Hematopoietic multipotent progenitor cell treated with erythropoietin and hydrocortisone succinate and interleukin-3 and kit ligand, for 8 days (in vitro differentiated cells): ENCODE measurements at places on chromosomes 3 and 15.
A peak's percentile ranks its signal among the peaks of the same experiment; 100 is the strongest.

DNA sequence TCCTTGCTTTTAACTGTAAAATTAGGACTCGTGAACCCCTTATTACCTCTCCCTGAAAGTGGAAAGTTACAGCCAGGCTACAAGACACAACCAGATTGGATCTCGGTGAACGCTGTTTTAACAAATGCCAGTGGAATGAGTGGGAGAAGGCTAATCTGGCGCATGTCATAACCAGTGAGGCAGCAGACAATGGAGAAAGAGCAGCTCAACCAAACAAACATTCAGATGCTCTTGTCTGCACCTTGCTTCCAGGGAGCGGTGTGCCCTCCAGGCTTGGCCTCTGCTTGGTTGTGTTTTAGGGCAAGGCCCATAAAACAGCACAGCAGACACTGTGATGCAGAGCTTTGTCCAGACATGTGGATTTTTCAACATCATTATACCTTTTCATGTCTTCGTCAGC is 45.9 kb upstream of the ATP1B3 start:
- no peak for DNase-seq

- no peak for DNase-seq
Measured at GRCh38 chr15:84872009-84872910, 12.2 kb upstream of the SLC28A1 start.

- DNase-seq = peak; percentile 58
Measured at GRCh38 chr3:183825456-183826161, at the start of gene MAP6D1. TSS of gene MAP6D1 (minus strand) at chr3:183825577. CDS start at chr3:183825547, 30 bp downstream.

DNA sequence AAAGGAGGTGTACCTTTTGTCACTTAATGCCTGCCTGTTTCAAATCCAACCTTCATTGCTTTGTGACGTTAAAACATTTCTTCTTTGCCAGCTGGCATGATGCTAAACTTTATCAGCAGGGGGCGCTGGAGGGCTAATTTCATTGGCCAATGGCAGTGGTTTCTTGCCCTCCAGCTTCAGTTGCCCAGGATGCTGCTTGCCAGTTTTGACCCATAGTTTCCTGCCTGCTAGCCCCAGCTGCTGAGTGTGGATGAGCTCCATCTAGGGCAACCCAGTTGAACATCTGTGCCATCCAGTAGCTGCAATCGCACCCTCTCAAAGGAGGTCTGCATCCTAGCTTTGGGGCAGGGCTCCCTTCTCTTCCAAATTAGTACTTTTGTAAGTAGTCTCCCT is 22.1 kb downstream of the ACKR2 start:
- peak; percentile 89 for DNase-seq

GRCh38 chr15:40843261-40843884 is 475 bp upstream of the SPINT1 start:
- DNase-seq = no peak

- DNase-seq = peak; percentile 84
Measured at GRCh38 chr3:132029182-132029902, 5.5 kb downstream of the CPNE4 start.

DNA sequence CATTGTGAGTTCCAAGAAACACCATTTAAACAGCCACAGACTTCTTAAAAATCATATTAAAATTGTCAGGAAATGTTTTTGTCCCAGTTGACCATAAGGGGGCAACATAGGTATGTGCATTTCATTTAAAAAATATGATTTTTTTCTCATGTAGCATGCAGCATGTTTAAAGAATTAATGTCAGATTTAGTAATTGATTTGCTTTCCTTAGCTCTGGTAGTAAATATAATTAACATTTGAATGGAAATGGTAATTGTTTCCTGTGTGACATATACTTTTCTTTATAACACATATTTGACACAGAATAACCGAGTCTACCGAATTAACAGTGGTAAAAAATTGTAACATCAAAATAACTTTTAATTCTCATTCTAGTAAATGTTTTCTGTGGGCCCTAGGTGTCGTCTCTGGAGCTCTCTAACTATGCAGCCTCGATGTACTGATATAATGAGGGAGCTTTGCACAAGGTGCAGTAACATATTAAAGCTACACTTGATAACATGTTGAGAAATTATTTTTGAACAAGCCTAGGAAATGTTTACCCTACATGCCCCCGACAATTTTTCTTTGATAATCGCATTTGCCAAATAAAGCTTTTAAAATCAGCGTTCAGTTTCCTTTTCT is 34.9 kb downstream of the NXPE3 start:
- DNase-seq = peak; percentile 63

DNA sequence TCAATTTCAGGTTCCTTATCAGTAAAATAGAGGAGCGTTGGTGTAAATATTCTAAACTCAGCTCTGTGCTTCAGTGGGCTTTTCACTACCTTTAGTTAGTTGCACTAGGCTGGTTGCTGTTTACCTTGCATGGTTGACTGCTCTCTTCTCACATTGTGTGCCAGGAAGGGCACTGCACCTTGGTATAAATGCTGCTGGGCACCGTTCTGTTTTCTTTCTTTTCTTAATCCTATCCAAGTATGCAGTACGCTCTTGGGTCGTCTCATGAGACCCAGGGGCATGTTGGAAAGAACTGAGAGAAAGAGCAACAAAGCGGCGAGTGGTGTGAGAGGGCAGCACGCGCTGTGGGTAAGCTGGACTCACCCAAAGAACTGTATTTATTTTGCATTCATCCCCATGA is 22.4 kb downstream of the KCNMB2 start:
- DNase-seq = no peak

GRCh38 chr3:194494951-194495374 is 8.2 kb upstream of the ATP13A3 start:
- DNase-seq = no peak

DNA sequence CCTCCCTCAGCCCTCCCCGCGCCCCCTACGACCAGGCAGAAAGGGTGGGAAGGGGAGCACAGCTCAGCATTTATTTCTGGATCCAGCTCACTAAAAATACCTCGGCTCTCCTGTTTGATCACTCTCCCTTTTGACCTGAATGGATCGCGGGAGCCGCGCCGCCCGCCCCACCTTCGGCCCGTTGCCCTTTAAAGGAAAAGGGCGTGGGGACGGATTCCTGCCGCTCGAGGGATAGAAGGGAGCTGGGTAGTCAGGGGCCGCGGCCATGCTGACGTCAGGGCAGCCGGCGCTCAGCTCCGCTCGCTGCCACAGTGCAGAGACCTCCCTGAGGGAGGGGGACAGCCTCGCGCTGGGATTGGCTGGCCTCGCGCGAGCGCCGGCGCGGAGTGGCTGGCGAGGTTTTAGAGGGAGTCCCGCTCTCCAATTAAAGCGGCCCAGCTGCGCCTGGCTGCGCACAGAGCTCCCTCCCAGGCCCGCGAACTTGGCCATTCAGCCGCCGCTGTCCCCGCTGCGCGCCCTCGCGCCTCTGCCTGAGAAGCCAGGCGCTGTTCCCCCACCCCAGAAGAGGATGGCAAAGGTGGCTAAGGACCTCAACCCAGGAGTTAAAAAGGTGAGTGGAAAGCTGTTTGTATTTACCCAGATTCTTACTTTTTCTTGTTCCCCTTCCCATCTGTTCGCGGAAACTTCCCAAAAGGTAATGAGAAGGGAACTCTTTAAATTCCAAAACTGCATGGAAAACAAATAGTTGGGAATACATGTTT is at the start of gene LMCD1:
Gene LMCD1 (plus strand): TSS at position 453 of the 761 bp plus-strand sequence. CDS start 116 bp downstream, at position 569.
- peak; percentile 72 for DNase-seq

DNA sequence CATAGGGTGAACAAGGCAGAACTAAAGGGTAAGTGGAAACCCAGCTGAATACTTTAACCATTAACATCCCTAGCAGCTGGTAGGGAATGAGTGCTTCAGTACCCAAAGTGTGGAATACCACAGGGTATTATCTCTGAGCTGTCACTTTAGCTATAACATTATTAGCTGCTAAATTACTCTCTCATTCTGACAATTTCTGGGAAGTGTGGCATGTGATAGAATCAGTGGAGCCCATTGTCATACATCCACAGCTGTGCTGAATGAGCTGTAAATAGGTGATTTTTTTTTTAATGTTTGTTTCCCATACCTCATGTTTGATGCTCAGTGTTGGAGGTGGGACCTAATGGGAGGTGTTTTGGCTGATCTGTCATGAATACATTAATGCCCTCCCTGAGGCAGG is 894.3 kb downstream of the DIPK2A start:
- DNase-seq = no peak

GRCh38 chr15:57655053-57655452 is 51.5 kb upstream of the POLR2M start:
- no peak for DNase-seq

- DNase-seq = peak; percentile 90
Measured at GRCh38 chr15:49741712-49742111, 120.9 kb downstream of the DTWD1 start.

- DNase-seq = no peak
Measured at GRCh38 chr3:29511701-29512100, 230.8 kb downstream of the RBMS3 start.

DNA sequence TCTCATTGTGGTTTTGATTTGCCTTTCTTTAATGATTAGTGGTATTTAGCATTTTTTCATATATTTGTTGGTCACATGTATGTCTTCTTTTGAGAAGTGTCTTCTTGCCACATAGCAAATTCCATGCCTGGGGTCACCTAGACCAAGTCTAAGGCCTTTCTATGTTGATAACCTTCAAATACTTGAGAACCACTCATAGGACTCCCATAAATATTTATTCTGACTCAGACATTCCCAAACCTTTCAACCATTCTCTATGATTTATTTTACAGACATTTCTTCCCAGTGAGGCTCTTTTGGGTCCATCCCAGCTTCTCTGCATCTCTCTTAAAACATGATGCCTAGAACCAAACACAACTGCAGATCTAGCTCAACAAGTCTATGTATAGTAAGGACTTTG is 69.2 kb downstream of the ATP8B4 start:
- no peak for DNase-seq

DNA sequence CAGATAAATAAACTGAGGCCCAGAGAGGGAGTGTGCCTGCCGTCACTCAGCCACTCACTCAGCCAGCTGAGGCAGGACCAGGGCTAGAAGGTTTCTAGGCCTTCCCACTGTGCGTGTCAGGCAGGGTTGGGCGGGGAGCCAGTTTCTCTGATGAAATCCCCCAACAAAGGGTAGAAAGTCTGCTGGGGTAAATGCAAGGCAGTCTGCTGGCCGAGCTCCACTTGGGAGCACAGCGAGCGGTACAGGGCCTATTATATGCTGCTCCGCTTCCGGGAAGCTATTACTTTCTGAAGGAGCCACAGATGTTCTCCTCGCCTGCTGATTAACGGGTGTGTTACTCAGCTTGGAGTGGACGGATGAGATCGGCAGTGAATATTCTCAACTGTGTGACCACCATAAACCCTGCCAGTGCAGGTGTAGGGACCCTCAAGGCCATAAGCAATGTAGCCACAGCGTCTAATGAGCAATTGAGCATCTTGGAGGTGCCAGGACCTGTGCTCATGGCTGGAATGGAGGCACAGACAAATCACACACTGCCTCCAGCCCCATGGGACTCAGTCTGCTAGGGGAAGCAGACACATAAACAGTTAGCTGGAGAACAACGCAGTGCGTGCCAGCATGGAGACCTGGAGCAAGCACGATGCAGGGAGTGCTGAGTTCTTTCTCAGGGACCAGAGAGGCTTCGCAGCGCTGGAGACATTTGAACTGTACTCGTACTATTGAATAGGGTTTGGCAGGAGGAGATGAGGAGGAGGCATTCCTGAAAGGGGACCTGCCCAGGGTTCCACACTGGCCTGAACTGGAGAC is 42.1 kb downstream of the CORO2B start:
- no peak for DNase-seq

GRCh38 chr15:34501131-34501530 is 63.5 kb upstream of the GOLGA8A start:
- DNase-seq = no peak

- no peak for DNase-seq
Measured at GRCh38 chr3:8319935-8320634, 181.5 kb upstream of the LMCD1 start.

- peak; percentile 59 for DNase-seq
Measured at GRCh38 chr15:76057332-76058000, 2.3 kb upstream of the TMEM266 start.

DNA sequence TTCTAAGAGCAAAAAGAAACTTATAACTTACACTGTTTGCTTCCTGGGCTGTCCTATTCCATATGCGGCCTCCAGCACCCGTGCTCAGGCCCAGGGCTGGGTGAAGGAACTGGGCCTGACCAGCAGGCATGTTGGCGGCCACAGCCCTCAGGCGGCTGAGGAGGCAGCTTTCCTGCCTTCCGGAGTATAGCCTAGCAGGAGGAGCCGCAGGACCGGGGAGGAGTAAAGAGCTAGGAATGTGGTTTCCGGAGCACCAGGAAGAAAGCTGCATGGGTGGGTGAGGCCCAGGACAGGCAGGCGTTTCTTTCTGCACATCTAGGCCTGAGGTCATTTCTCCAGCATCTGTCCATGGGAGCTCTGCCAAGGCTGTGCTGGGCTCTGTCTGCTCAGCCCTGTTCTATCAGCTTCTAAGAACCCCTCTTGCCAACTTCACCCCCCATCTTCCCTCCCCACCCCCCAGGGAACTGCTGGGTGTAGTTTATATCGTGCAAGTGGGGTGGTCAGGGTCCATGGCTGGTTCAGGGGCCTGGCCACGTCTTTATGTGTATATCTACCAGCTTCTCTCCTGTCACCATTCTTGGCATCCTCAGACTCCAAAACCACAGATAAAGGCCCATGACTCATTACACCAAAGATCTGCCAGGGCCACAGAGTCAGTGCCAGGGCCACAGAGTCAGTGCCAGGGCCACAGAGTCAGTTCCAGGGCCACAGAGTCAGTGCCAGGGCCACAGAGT is 7.8 kb upstream of the KIF7 start:
- DNase-seq = peak; percentile 63

GRCh38 chr3:39138804-39139415 is 14.5 kb downstream of the CSRNP1 start:
- no peak for DNase-seq

GRCh38 chr3:54321520-54321919 is 199.2 kb downstream of the CACNA2D3 start:
- no peak for DNase-seq

- no peak for DNase-seq
Measured at GRCh38 chr3:41578798-41579197, 379.5 kb downstream of the CTNNB1 start.

DNA sequence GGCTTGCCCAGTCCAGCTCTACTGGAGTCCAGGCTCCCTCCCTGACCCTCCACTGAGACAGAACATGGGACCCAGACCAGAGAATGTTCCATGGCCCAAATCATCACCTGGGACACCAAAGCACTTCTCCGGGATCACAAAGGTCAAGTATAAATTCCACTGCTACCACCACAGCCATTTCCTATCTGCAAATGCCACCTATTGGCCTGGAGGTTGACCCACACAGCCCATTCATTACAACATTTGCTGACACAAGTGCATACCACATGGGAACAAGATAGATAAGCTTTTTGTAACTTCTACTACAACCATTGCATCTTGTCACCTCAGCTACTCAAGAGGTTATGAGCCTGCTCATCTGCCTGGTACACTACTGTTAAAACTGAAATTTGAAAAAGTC is 126.8 kb upstream of the NECTIN3 start:
- no peak for DNase-seq

- no peak for DNase-seq
Measured at GRCh38 chr3:160170409-160171370, 54.5 kb upstream of the C3orf80 start.
